AG08395 (cell line): ENCODE measurements at places on chromosomes 3 and 15.
A peak's percentile ranks its signal among the peaks of the same experiment; 100 is the strongest.

GRCh38 chr15:101613130-101614000, 38.8 kb downstream of the TM2D3 start:
- DNase-seq, result no peak

DNA sequence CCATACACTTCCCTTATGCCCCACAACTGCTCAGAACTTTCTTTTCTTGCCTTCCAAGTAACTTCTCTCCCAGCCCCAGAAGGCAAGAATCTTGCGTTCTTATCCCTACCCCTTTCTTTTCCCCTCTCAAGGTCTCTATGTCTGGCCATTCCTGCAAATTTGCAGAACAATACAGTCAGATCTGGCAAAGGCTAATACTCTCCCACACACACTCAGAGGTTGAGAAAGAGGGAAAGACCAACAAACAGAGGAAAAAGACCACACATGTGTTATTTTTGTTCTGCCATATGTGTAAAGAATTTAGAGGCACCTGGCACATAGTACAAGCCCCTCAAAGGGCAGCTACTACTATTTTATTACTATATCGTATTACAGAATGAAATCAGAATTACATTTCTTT, 25.7 kb downstream of the GJD2 start:
- no peak for DNase-seq

GRCh38 chr3:150972366-150973071, at the start of gene CLRN1:
Gene CLRN1, minus strand, starts transcription at chr3:150972727. Its CDS starts 19 bp downstream, at chr3:150972708.
- no peak for DNase-seq

- peak; percentile 40 for DNase-seq
These were observed 23.6 kb downstream of the NR2F2 start for GRCh38 chr15:96353930-96354730.

DNA sequence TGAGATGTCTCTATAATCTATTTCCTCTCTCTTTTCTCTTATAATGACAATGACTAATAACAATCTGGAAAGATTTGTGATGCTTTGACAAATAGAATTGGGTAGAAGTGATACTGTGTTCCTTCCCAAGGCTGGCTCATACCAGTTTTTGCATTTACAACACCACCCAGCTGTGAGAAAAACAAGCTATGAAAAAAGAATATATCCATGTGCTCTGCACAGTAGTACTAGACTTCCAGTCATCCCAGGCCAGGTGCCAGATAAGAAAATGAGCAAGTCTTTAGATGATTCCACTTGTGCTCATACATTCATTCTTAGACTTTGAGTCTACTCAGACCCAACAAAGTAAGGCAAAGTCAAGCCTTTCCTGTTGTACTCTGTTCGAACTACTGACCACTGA, 350.2 kb upstream of the POU1F1 start:
- DNase-seq, result no peak

- peak; percentile 60 for DNase-seq
These were observed 397.5 kb upstream of the ATP10A start for GRCh38 chr15:26260517-26261133.

DNA sequence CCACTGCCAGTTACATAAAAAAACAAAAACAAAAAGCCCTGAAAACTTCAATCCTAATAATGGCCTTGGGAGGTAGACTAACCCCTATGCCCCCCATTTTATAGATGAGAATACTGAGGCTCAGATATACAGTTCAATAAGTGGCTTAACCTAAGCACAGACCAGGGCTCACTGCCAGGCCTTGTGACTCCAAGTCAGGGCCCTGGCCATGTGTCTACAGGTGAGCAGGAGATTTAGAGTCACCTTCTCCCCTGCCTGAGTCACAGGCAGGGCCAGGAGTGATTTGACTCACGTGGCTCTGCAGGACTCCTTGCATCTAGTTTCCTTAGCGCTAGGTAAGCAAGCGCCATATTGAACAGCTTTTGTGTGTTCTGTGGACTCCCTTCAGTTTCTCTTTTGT, 98.6 kb upstream of the ETV5 start:
- DNase-seq, result no peak

DNA sequence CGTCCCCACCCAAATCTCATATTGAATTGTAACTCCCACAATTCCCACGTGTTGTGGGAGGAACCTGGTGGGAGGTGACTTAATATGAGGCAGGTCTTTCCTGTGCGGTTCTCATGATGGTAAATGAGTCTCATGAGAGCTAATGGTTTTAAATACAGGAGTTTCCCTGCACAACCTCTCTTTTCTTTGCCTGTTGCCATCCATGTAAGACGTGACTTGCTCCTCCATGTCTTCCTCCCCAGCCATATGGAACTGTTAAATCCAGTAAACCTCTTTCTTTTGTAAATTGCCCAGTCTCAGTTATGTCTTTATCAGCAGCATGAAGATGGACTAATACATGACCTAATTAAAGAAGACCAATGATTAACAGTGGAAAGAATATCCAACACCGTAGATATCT, 56.6 kb downstream of the SSR3 start:
- no peak for DNase-seq

- DNase-seq, result no peak
These were observed 47.8 kb downstream of the LEKR1 start for GRCh38 chr3:156873906-156874305.

DNA sequence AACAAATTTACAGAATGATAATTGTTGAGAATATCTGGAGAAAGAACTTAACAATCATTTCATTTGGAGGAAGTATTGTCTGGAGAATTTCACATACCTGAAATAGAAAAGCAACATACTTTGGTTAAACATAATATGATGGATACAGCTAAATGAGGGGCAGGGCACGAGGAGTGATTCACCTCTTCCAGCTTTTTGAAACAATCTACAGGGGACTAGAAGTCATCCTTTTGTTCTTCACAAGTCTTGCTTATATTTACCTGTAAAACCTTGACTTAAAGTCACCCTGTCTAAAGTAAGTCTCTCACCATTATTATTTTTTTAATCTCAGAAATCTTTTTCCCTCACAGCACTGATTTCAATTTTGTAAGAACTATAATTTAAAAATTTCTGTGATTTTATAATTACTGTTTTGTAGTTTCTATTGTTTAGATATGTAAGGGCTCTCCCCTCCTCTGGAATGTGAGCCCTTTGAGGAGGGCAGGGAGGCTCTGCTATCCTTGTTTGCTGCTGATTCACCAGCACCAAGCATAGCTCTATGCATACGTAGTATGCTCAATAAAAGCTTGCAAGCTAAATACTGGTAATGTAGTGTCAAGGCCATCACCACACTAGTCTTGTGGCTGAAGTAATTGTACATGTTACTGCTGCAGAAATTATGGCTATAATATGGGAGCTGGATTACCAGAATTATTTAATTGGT, 193.9 kb upstream of the THRB start:
- no peak for DNase-seq

GRCh38 chr3:172700256-172700655, 10.6 kb downstream of the NCEH1 start:
- no peak for DNase-seq

- DNase-seq, result no peak
These were observed 1.6 kb upstream of the ULK3 start for GRCh38 chr15:74844319-74845207.

DNA sequence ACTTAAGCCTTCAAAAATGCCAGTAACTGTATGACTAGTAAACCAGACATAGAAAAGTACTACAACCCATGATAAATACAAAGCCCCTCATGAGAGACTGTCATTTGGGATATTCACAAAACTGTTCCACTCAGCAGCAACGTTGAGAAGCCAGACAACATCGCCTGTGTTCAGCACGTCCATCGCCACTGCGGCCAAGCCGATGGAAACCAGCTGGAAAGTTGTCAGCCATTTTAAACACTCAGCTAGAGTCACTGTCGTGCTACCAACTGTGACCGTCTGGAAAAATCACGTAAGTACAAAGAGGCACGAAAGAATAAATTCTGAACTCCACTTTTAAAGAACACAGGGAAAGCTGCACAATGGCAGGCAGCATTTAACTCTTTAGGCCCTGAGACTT, 340.7 kb upstream of the WNT5A start:
- no peak for DNase-seq

DNA sequence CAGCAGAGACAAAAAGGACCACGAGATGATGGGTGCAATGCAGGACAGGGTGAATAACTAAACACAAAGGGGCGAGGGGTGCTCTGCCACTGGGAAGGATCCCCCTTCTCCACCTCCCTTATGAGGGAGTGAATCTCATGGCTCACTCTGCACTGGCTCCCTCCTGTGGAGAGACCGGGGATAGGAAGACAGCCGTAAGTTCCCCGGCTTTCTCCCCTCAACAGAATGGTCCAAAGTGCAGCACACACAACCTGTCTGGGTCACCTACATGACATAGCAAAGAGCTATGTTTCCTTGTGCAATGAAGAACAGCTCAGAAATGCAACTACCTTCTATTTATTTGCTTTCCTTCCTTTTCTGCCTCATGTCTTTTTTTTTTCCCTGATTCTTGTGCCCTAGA, 7.8 kb upstream of the ACSBG1 start:
- DNase-seq, result no peak

GRCh38 chr3:64741341-64741740, 53.5 kb upstream of the ADAMTS9 start:
- no peak for DNase-seq

DNA sequence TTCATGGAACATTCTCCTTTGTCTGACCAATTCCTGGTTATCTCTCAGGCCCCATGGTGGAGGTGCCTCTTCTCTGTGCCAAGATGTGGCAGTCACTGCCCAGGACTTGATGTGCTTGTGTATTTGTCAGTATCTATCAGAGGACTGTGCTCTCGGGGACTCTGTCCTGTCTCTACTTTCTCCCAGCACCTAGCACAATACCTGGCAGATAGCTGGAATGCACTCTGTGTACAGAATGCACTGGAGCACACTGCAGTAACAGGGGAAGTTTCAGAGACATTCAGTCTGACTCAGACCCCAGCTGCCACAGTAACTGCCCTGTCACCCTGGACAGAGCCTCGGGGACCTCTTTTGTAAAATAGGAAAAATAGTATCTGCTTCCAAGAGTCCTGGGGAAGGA, 34.6 kb upstream of the SV2B start:
- no peak for DNase-seq

DNA sequence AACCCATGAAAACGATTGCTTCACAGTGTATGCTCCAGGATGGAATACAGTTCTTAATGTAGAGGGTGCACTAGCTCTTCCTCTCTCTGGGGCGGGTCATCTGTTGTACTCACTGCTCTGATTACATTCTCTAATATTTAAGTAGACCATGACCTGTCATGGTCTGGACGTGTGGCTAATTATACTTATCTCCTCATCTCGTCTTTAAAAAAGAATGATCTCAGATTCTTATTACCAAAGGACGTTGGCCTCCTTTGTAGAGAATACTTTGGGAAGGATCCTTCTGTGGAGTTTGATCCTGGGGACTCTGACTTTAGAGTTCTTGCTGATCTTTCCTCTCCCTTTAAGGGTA, 48.4 kb upstream of the TRAK1 start:
- DNase-seq, result no peak

- DNase-seq, result no peak
These were observed 292.4 kb upstream of the SGO1 start for GRCh38 chr3:20478436-20478835.

DNA sequence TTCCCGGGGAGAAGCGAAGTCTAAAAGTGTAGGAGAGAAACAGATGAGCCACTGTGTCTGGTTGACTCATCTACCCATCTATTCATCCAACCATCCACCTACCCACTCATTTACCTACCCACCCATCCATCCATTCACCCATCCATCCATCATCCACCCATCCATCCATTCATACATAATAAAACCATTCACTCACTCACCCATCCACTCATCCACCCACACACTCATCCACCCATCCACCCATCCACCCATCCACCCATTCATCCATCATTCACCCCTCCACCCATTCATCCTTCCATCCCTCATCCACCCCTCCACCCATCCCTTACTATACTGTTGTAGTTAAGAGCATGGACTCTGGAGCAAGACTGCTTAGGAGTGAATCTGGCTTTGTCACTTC, 136.4 kb upstream of the ATP2B2 start:
- no peak for DNase-seq
